Inflammatory macrophage treated with lipopolysaccharide for 1 hour (primary cell): ENCODE measurements at places on chromosomes 2 and 18.
A peak's percentile ranks its signal among the peaks of the same experiment; 100 is the strongest.

- no peak for DNase-seq
These were observed 57.6 kb downstream of the CCNT2 start for GRCh38 chr2:134976074-134976702.

GRCh38 chr18:35040988-35041814, at the start of gene MAPRE2:
MAPRE2 (plus strand) TSS chr18:35041413; CDS start chr18:35041540, 127 bp downstream.
- DNase-seq, result peak; percentile 92

- DNase-seq, result peak; percentile 36
These were observed 23.3 kb downstream of the GRB14 start for GRCh38 chr2:164597983-164598382.

GRCh38 chr2:133633881-133634409, 65.7 kb upstream of the NCKAP5 start:
- no peak for DNase-seq

DNA sequence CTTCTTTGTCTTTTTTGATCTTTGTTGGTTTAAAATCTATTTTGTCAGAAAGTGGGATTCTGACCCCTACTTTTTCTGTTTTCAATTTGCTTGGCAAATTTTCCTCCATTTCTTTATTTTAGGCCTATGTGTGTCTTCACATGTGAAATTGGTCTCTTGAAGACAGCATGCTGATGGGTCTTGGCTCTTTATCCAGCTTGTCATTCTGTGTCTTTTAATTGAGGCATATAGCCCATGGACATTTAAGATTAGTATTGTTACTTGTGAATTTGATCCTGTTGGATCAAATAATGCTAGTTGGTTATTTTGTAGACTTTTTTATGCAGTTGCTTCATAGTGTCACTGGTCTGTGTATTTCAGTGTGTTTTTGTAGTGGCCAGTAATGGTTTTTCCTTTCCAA, 26.3 kb upstream of the DSG1 start:
- no peak for DNase-seq

DNA sequence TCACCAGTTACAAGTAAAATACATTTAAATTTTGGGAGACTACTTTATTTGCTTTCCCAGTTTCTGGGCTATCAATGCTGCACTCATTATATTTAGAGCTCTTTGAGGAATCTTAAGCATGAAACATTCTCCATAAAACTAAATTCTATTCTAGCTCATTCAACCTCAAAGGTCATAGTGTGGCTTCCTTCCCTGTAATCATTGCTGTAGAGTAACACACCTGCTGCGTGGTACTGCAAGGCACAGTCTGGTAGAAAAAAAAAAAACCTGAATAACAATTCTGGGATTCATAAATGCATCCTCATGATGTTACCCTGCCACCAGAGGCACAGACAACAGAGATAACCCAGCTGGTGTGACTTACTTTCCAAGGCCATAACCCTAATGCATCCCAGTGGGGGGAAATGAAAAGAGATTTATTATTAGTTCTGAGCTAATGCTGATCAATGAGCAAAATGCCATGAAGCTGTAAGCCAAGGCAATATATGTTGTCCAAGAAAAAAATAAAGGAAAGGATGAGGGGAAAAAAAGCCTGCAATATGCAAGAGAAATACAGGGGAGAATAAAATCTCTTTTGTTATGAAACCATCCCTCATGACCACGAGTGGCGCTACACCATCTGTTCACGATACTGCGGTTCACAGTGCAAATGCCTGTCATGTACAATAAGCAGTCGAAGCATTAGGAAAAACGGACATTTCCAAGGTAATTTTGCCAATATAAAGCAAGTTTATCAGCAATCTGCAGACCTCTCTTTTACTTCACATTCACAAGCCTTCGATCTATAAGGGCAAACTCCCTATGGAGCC, 1481.6 kb upstream of the PIK3C3 start:
- DNase-seq, result no peak

GRCh38 chr2:118858485-118859156, 11.2 kb upstream of the EN1 start:
- no peak for DNase-seq

DNA sequence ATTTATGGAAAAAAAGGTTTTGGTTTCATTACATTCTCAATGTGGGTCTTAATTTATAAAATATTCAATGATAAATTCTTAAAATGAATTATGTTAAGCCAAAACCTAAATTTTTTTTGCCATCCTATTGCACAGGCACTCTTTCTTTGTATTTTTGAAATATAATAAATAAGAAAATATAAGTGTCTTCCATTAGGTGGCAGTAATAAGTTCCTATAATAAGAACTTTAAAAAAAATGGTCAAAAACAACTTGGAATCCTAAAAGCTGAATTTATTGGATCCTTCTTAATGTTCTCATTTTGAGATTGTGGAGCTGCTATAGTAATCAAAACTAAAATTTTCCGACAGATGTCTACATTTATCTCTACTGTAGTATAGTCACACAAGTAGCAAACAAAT, 5.7 kb downstream of the CALCRL start:
- DNase-seq, result peak; percentile 12

- no peak for DNase-seq
These were observed 113.0 kb downstream of the TGFA start for GRCh38 chr2:70440621-70441020.

GRCh38 chr18:38025433-38026038, 459.9 kb upstream of the CELF4 start:
- DNase-seq, result no peak

DNA sequence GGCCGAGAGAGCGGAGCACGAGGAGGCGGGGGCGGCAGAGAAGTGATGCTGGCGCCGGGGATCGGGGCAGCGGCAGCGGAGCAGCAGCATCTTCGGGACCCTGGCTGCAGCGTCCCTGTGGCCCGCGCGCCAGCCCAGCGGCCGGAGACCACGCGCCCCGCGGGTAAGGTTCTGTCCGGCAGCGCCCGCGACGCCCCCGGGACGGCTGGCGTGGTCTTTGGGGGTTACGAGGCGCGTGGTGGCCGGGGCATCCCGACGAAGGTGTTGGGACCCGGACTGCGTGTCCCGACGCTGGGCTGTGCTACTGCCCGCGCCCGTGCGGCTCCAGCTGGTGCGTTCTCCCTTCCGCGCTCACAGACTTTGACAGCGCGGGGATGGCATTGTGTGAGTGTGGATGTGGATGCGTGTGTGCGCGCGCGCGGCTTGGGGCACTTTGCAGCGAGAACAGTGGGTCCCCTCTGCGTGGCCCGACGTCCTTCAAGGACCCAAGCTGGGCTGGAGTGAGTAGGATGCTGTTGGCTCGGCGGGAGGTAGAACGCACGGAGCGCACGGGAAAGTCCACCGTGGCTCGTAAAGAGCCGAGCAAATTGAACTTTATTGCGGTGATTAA, 405.0 kb downstream of the XIRP2 start:
- DNase-seq, result no peak

- DNase-seq, result peak; percentile 63
These were observed 19.4 kb upstream of the ZBTB7C start for GRCh38 chr18:48428475-48429177.

GRCh38 chr2:84940831-84941412, 30.0 kb upstream of the KCMF1 start:
- peak; percentile 87 for DNase-seq

GRCh38 chr2:43324259-43325106, 98.1 kb upstream of the ZFP36L2 start:
- no peak for DNase-seq

DNA sequence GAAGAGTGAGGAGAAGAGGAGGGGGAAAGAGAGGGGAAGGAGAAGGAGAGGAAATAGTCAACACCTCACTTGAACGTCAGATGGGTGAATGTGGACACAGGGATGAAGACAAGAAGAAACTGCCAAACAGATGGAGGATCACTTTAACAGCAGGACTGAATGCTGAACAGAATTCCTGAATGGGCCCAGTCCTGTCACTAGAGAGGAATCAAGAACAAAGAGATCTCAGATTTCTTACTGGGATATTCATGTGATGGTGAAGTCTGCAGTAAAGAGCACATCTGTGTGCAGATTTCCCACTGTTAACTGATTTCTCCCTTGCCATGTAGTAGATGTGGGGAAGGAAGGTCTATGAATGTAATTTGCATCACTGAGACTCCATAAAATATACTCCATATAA, 135.4 kb downstream of the L3MBTL4 start:
- DNase-seq, result no peak
